ENCODE measurements at places on chromosomes 12 and 14.

GRCh38 chr12:58787021-58787760, 133.1 kb downstream of the LRIG3 start:
- no peak for DNase-seq

DNA sequence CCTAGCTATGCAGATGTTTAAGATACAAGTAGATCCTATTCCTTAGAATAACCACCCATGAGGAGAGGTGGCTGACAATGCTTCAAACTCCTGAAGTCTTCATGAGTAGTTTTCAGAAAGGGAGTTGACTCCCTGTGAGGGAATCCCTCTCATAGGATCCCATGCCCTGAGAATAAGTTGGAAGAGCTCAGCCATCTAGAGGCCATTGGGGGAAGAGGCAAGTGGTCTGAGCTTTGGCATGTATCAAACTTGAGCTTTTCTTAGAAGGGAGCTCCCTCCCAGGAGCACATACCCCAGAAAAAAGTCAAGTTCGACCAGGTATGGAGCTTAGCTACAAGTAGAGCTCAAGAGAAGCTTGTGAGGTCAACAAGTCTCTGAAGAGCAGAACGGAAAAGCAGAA, 165.7 kb upstream of the RBM19 start:
- DNase-seq: no peak

DNA sequence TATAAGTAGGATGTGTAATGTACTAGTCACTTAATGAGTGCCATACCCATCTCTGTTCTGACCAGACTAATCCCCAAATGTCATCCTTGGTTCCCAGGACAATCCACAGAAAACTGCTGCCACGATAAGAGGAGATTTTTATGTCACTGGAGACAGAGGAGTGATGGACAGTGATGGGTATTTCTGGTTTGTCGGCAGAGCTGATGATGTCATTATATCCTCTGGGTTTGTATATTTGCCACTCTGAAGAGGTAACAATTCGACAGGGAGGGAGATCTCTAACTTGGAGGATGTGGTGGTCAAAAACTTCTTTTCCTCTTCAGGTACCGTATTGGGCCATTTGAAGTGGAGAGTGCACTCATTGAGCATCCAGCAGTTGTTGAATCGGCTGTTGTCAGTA, 20.3 kb downstream of the ACSM4 start:
- DNase-seq: no peak

DNA sequence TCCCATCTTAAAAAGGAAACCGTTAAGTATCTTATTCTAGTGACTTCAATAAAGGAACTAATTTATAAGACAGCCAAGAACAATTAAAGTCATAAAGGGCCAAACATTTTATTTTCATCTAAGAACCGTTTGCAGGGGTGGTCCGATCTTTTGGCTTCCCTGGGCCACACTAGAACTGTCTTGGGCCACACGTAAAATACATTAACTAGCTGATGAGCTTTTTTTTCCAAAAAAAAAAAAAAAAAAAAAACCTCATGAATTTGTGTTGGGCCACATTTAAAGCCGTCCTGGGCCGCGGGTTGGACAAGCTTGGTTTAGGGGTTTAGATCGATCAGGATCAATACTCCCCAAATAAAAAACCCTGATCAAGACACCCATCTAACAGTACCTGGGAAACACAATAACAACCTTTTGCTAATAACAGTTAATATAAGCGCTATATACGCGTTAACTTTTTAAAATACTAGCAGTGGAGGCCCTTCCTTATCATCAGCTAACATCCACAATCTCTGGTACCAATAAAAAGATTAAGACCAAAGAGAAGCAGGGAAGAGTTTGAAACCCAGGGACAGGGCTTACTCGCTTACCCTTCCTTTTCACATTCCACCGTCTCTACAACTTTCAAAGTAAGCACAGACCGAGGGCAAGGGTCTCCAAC, 1.1 kb downstream of the NAP1L1 start:
- no peak for DNase-seq

DNA sequence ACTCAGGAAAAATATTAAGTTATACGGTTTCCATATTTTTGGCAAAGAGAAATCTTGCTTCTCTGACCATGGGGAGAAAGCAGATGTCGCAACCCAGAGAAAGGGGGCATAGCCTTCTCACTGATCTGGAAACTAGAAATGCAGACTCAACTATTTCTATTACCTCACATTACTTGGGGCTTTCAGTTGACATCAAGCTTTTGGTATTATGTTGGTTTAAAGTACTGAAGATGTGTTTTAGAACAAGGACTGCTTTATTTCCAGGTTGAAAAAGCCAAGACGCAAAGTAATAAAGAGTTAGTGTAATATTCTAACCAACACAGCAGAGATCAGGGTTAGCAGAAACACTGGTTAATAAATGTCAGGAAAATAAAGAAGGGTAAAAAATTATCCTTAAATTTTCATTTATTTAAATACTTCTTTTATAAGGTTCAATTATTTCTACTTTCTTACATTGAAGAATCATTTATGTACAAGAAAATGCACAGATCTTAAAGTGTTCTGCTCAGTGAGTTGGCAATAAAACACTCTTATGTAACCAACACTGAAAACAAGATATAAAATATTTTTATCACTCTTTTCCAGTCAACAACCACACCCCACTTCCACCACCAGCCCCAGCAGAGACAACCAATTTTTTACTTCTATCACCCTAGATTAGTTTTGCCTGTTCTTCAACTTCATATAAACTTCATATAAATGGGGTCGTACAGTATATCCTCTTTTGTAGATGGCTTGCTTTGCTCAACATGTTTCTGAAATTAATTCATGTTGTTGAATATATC, 26.0 kb downstream of the DCP1B start:
- DNase-seq: no peak

GRCh38 chr14:105087308-105087962, 22.2 kb upstream of the GPR132 start:
- no peak for DNase-seq

- no peak for DNase-seq
These were observed 48.1 kb upstream of the ATXN7L3B start for GRCh38 chr12:74489543-74489942.

GRCh38 chr14:73606271-73606670, 6.0 kb upstream of the ACOT6 start:
- no peak for DNase-seq

GRCh38 chr12:19620222-19620621, 180.9 kb downstream of the AEBP2 start:
- DNase-seq: no peak

DNA sequence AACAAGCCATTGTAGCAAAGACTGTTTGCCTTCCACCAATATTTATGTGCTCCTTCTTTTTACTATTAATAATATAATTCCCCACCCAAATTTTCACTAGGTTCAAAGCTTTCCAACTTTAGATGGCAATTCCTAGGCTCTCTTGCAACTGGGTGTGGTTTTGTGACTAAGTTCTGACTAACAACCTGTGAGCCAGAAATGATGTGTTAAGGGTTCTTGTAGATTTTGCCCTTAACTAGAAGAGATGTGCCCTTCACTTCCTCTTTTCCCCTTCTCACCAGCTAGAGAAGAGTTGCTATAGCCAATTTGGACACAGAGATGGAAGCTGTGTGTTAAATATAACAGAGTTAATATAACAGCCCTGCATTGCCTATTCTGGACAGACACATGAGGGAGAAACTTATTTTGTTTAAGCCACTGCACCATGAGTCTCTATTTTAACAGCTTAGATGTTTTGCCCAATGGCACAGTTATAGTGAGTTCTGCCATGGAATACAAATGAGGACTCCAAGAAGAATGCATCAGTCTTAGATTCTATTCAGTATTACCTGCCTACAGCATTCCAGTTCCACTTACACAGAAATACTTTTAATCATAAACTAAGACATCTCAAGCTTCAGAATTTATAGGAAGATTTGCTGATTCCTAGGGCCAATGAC, 216.2 kb downstream of the DUSP6 start:
- no peak for DNase-seq

DNA sequence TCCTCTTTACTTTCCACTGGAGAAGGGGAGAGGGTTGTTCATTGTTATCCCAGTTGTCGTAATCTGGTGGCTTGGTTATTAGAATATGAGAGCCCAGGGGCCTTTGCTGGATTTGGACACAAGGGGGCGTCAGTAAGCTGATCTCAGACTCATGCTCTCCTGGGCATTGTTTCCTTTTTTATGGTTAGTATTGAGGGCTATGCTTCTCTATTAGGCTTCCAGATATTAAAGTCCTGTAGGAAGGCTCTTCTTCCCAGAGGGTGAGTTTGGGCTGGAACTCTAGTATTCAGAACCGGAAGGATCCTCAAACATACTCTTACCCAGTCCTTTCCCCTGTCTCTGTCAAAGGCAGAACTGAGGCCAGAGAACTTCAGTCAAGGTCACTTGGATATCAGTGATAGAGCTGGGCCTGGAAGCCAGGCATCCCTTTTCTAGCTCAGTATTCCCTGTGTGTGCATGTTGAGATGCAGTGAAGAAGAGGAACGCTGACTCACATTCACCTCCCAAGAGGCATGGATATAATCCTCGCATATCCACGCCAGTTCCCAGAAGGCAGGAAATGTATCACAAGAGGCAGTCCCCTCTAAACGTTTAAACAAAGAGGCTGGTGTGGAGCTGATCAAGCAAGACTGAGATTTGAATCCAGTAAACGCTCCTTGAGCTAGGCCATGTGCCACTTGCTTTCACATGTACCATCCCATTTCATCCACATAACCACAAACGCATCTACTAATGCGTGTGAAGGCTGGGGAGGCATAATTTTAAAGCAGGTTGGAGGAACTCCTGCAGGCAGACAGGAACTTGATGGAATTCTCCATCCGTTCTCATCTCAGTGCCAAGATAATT, 41.6 kb downstream of the UBE3B start:
- peak; percentile 50 for DNase-seq

GRCh38 chr14:103066399-103066798, 9.1 kb upstream of the CDC42BPB start:
- DNase-seq: no peak

- no peak for DNase-seq
These were observed 565 bp upstream of the KLHL42 start for GRCh38 chr12:27779416-27779919.

- DNase-seq: no peak
These were observed 32.9 kb downstream of the LGR5 start for GRCh38 chr12:71472441-71472911.

DNA sequence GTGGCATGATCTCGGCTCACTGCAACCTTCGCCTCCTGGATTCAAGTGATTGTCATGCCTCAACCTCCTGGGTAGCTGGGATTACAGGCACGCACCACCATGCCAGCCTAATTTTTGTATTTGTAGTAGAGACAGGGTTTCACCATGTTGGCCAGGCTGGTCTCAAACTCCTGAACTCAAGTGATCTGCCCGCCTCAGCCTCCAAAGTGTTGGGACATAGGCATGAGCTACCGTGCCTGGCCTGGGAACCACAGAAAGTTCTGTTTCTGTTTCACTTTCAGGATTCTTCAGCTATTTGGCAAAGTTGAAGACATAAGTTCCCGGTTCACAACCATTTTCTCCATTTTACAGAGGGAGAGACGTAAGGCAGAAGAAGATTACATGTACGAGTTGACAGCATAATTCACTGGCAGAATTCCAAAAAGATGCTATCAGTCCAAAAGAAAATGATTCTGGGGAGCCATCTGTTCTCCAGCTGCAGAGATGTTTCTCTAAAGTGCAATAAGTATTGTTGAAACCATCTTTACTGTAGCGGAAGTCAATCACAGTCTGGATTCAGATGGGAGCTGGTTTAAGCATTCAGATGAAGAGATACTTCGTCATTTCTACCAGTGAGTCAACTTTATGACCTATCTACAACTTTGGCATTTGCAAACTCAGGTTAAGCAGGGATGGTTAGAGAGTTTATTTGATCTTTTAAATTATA, 8.1 kb upstream of the RNF34 start:
- no peak for DNase-seq

GRCh38 chr14:102316338-102316742, 3.2 kb upstream of the ZNF839 start:
- DNase-seq: peak; percentile 88

GRCh38 chr12:63802012-63802608, 22.4 kb downstream of the RXYLT1 start:
- peak; percentile 26 for DNase-seq

- no peak for DNase-seq
These were observed 89.5 kb downstream of the FBXO33 start for GRCh38 chr14:39342768-39343167.

DNA sequence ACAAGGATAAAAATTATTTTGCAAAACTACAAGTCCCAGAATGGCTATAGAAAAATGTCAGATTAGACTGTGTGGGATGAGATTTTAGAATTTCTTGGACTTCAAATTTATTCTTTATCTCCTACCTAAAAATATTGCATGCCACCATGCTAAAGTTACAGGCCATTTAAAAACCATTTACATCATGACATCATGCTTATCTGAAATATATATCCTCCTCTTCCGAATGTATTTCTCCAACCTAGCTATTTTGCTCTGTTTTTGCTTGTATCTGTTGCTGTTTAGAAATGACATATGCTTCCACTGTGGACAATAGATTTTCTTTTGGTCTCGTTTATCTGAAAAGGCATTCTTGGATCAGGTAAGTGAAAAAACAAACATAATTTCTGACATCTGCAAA, 471.7 kb downstream of the LRFN5 start:
- DNase-seq: no peak

DNA sequence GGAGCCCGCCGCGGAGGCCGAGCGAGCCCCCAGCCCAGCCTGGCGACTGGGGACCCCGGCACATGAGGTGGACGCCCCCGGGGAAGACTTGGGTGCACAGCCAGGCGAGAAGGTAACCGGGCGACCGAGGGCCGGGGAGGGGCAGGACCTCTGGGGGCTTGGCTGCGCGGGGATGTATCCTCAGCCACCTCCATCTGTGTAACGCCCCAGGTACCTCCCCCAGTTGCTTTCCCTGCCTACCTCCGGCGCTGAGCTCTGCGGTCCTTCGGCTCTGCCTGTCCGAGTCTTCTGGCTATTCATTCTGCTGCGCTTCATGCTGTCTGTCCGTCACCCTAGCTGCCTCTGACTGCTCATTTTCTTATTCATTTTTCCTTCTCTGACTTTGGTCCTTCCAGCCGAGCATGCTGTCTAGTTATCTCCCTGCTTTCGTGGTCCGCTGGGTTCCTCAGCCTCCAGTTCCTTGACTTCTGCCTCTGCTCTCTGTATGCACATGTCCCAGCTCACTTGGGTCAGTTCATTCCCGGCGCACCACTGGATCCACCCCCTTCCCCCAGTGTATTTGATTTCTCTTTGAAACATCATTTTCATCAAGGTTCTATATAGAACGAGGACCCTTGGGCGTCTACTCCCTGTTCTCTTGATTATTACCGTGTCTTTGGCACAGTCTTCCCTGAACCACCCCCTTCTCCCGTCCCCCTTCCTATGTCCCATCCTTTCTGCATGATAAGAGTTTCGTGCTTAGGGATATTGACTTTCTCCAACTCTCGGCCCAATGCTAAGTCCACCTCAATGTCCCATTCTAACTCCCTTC, 612 bp downstream of the PHC1 start:
- DNase-seq: no peak

GRCh38 chr12:27193854-27194544, 50.1 kb upstream of the STK38L start:
- peak; percentile 46 for DNase-seq

GRCh38 chr12:25323581-25323982, 72.9 kb upstream of the KRAS start:
- DNase-seq: peak; percentile 27

- no peak for DNase-seq
These were observed 30.8 kb downstream of the CAND1 start for GRCh38 chr12:67299926-67300325.

- DNase-seq: no peak
These were observed 295.0 kb downstream of the RMST start for GRCh38 chr12:97757481-97758193.

- no peak for DNase-seq
These were observed 34.7 kb upstream of the CDKN3 start for GRCh38 chr14:54362089-54362504.

- DNase-seq: no peak
These were observed 62.5 kb downstream of the BCL2L14 start for GRCh38 chr12:12133259-12133658.
